Activated CD4-positive, alpha-beta T cell treated with anti-CD3 and anti-CD28 coated beads, Interleukin-2, amount 10 ng/mL, durations not matched to agents 7 days and 5 days (primary cell): ENCODE measurements at places on chromosomes 3 and 15. TPM values are rescaled to one million over a fixed set of nuclear protein-coding genes. Genes with fewer than 3 reads are reported as not detected.

The PLA2G4B gene
- total RNA-seq = 10.5 TPM

The WNT5A gene
- total RNA-seq = not detected

- no peak for DNase-seq
Observed at GRCh38 chr3:181699171-181699903, 12.4 kb upstream of the SOX2 start.

DNA sequence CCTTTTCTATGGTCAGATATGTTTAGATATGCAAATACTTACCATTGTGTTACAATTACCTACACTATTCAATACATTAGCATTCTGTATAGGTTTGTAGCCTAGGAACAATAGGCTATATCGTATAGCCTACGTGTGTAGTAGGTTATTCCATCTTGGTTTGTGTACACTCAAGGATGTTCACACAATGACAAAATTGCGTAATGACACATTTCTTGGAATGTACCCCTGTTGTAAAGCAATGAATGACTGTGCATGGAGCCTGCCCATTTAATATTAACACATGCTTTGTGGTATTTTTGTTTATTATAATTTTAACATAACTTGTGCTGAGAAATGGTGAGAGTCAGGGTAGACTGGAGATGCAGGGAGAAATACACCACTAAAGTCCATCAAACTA lies 154.9 kb downstream of the LEKR1 start:
- DNase-seq = no peak

DNA sequence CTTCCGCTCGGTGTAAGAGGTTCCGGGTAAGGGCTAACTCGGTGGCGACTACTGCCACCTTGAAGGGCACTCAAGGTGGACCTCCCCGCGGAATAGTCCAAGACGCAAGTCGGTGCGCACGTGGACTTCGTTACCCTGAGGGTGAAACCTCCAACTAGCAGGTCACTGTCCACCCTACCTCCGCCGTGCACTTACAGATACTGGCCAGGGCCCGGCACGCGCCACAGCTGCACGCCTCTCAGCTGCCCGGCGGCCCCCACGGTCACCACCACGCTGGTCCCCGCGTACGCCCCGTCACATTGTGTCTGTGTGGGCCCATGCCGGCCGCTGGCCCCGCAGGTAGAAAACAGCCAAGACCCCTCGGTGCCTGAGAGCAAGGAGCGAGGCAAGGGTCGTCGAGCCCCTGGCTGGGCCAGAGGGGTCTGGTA lies 1.1 kb downstream of the LTK start:
- no peak for DNase-seq

GRCh38 chr3:25834346-25834745 lies 44.5 kb downstream of the OXSM start:
- DNase-seq = no peak

The ZNF662 gene
- total RNA-seq = 0.22 TPM

DNA sequence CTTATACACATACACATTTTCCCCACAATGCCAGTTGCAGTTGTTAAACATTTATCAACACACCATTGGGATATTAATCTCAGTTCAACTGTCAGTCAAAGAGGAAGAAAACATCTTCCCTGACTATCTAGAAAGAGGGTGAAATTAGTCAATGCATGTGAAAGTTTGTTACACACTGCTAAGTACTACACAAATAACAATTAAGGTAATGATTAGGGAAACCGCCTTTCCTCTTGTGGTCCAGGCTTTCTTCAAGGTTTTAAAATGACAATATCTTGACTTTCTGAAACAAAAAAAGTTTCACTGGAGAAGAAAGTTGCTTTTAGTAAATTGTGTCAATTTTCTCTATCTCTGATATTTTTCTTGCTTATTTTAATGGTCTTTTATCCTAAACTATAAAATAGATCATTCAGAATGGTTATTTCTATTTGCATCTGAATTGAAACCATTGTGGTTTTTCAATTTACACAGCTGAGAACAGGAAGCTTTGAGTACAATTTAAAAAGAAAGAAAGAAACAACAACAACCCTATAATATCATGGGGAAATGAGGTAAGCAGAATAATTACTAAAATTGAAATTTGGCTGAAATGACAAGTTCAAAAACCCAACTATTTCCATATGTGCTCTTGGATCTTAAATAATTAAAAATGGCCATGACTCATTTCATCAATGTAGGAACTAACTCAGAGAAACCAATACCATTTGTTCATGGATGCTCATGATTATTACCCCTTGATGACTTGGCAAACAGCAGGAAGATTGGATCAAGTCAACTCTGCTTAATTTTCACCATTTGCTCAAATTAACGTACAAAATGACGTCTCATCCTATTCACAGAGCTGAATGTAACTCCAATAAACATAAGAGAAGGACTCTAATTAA lies 31.7 kb downstream of the GPR149 start:
- DNase-seq = no peak

The AGTR1 gene
- total RNA-seq = not detected

GRCh38 chr3:119290613-119291012 lies 3.6 kb upstream of the ARHGAP31 start:
- DNase-seq = no peak

The HYPK gene
- 15.0 TPM for total RNA-seq

GRCh38 chr15:99918072-99918471 lies 184.8 kb upstream of the LYSMD4 start:
- DNase-seq = no peak

The TMEM207 gene
- not detected for total RNA-seq

DNA sequence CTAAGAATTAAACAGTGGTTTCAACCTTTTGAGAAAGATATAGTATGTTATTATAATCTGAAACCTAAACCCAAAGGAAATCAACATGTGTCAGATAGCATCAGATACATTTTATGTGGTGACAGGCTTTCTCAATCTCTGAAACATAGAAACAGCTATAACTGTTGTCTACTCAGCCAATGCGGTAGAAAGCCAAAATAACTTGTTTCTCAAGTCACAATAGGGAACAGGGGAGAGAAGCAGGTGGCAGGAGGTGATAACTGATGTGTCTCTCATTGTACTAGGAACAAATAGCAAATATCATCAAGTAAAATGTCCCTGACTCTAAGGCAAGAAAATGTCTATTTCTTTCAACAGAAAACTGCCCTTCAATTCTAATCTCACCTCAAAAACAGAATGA lies 38.6 kb downstream of the DENND6A start:
- no peak for DNase-seq
